ENCODE measurements at places on chromosomes 1 and 21. TPM values are rescaled to one million over a fixed set of nuclear protein-coding genes. Genes with fewer than 3 reads are reported as not detected.

Gene GPR89B
- total RNA-seq, result 15.2 TPM

DNA sequence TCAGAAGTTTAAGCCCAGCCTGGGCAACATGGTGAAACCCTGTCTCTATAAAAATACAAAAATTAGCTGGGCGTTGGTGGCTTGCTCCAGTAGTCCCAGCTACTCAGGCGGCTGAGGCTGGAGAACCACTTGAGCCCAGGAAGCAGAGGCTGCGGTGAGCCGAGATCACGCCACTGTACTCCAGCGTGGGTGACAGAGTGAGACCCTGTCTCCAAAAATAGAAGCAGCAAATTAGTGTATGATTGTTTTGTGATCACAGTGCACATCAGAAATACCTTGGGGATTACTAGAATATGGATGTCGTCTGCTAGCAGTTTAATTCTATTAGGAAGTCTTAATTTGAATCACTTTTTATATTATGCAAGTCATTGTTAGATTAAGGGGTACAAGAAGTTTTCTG, 59.0 kb downstream of the ZBTB17 start:
- no peaks in the 10 kb centered on the region for H3K27me3 ChIP-seq
- no peak overlapping the region for H3K27ac ChIP-seq
- H3K36me3 ChIP-seq, result peaks cover 49% of the 10 kb centered on the region
- H3K4me3 ChIP-seq, result peak overlapping the region; percentile 56
- H3K4me1 ChIP-seq, result peaks cover 47% of the 10 kb centered on the region

DNA sequence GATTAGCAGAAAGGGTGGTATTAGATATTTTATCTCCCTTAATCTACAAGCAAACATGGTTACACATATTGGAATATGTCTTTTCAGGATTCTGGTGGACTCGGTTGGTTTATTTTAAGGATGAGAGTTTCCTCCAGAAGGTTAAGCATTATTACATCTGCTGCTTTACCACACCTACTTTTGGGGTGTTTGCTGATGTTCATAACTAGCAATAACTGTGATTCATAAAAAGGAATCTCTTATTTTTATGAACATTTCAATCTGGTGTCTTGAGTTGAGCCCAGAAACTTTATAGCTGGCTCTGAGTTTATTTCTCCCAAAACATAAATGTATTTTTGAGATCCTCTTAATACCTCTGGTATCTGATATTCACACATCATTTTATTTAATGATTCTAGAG, 82.7 kb downstream of the LRRC8D start:
- H3K27me3 ChIP-seq, result no peaks in the 10 kb centered on the region
- H3K4me3 ChIP-seq, result no peak overlapping the region
- DNase-seq, result no peak
- peaks cover 10% of the 10 kb centered on the region for H3K36me3 ChIP-seq
- H3K4me1 ChIP-seq, result peaks cover 51% of the 10 kb centered on the region

- no peaks in the 10 kb centered on the region for H3K27me3 ChIP-seq
- no peak overlapping the region for H3K4me3 ChIP-seq
- H3K27ac ChIP-seq, result no peak overlapping the region
- DNase-seq, result no peak
- H3K4me1 ChIP-seq, result no peaks in the 10 kb centered on the region
Measured at GRCh38 chr1:4755864-4756504, 101.6 kb downstream of the AJAP1 start.

- H3K36me3 ChIP-seq, result peaks cover 28% of the 10 kb centered on the region
- DNase-seq, result no peak
- H3K4me1 ChIP-seq, result peaks cover 83% of the 10 kb centered on the region
- H3K4me3 ChIP-seq, result peak overlapping the region; percentile 93
- peak overlapping the region; percentile 89 for H3K27ac ChIP-seq
Measured at GRCh38 chr1:78622548-78622947, 2.3 kb downstream of the IFI44L start.

- no peak overlapping the region for H3K4me3 ChIP-seq
- no peaks in the 10 kb centered on the region for H3K36me3 ChIP-seq
- H3K27me3 ChIP-seq, result no peaks in the 10 kb centered on the region
- DNase-seq, result no peak
- no peak overlapping the region for H3K27ac ChIP-seq
Measured at GRCh38 chr1:183780757-183781156, 24.2 kb upstream of the RGL1 start.

DNA sequence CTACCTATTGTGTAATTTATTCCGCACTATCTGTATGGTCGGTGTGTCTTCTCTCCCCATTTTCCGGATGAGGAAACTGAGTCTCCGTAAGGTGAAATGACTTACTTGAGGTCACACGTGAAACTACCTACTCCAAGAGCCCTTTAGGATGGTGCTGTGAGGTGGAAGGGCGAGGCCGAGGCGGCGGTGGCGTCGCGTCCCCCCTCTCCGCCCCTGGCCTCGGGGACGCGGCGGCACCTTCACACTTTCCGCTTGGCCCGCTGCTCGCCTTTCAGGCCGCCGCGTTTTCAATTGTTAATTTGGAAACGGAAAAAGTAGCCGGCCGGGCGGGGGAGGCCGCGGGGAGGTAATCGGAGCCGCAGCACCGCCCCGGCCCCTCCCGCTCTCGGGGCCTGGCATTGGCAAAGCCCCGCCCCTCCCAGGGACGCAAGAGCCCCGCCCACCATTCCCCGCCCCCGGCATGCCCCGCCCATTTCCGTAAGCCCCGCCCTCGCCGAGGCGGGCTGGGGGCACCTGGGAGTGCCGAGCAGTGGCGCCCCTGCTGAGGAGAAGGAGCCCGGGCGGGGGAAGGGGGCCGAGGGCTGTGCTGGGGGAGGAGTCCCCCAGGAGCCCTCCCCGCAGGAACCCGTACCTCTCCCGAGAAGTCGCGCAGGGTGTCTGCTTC, 18.6 kb downstream of the KCNQ4 start:
- H3K4me1 ChIP-seq, result peaks cover 33% of the 10 kb centered on the region
- H3K36me3 ChIP-seq, result no peaks in the 10 kb centered on the region
- peak overlapping the region; percentile 34 for H3K27ac ChIP-seq
- DNase-seq, result peak; percentile 80
- H3K4me3 ChIP-seq, result peak overlapping the region; percentile 37

Gene RGS13
- total RNA-seq, result not detected

Gene PLEKHM2
- 66.2 TPM for total RNA-seq

Gene PRAMEF5
- total RNA-seq, result not detected

All from activated T-helper 1 cell treated with anti-CD3 and anti-CD28 coated beads, Interleukin-12 subunit alpha, Interleukin-12 subunit beta, Interleukin-2, Interleukin-4 antibody, amounts not matched to agents 30 ng/mL and 10 ng/mL and 1 ng/mL, durations not matched to agents 14 hours and 24 hours and 36 hours (primary cell).